ENCODE measurements at places on chromosomes 1 and 21.

- DNase-seq = no peak
Observed at GRCh38 chr1:210757677-210758076, 376.3 kb downstream of the KCNH1 start.

DNA sequence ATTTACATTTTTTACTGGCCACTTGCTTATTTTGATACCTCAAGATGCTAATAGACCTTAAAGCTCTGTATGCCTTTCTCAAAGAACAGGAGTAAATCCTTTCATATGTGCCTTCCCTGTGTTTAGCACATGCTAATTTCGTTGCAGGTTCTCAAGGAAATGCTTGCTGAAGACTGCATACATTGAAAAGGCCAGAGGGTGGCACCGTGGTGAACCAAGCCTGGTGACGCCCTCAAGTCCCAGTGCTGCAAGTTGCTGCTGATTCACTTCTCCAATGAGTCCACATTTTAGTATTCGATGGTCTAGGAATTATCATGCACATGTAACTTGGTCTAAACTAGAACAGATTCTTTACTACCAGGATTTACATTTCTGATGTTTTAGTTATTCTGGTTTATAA is 94.1 kb downstream of the CLDN17 start:
- no peak for DNase-seq

GRCh38 chr21:42777064-42777756 is 102.1 kb downstream of the WDR4 start:
- no peak for DNase-seq

DNA sequence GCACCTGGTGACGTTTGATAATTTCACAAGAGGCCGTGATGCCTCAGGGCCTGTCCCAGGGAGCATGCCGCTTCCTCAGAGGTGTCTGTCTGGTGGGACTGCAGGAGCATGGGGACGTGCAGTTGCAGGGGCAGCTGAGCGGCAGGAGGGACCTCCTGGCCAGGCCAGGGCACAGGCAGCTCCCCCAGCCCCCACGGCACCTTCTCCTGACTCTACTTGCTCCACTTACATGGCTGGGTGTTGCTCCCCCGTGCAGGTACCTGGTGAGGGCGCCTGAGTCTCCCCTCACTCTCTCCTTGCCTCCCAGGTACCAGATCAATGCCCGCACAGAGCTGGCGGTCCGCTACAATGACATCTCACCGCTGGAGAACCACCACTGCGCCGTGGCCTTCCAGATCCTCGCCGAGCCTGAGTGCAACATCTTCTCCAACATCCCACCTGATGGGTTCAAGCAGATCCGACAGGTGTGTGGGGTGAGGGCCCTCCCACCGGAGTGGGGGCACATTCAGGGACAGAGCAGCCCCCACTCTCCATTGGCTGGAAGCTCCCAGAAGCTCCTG is 108.4 kb downstream of the PDE9A start:
- no peak for DNase-seq

DNA sequence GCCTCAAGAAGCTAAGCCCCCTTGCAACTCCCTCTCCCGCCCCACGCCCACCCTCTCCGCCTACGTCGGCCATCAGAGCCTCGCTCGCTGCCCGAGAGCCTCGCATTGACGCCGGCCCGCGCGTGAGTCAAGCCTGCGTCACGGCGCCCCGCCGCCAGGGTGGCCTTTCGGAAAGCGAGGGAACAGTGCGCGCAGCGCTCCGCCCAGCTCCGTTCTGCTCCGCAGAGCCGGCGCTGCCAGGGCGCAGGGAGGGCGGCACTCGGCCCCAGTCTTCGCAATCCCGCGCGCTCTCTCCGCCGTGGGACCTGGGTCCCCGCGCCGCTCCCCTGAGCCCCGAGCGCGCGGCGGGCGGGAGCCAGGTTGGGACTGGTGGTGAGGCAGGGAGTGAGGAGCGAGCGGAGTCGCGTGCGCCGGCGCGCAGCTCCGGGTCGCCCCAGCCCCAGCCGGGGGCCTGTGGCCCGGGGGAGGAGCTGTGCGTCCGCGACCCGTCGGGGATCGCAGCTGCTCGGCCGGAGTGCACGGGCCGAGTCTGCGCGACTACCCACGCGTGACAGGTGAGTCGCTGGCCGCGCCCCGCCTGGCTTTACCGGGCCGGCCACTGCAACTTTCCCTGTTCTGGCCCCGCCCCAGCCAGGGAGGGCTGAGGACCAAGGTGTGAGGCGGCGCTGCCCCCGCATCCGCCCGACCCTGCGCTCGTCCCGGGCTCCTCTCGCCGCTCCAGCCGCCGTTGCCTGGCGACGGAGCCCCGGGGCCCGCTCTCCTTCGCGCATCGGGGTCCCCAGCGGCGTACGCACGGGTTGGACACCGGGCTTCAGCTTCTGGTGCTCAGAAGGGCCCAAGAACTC is at the start of gene SLC6A17:
Gene SLC6A17, plus strand, starts transcription at position 165 of the 845 bp plus-strand sequence. CDS start 16,436 bp downstream, outside the sequence.
- no peak for DNase-seq

DNA sequence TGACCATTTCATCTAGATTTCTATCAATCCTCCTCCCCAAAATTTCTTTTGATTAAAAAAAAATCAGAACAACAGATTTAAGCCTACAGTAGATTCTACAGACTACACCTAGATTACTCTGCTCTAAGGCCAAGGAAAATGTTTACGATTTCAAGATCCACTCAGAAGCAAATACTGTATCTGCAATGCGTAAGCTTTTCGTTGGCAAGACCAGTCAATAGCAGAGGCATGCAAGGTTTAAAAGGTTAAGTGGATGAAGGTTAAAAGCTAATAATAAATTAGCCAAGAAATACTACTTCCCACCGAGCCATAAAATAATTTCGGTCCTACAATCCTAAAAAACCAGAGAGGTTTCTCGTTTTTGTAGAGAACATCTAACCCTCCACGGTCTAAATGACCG is 1.3 kb downstream of the CLSTN1 start:
- no peak for DNase-seq

DNA sequence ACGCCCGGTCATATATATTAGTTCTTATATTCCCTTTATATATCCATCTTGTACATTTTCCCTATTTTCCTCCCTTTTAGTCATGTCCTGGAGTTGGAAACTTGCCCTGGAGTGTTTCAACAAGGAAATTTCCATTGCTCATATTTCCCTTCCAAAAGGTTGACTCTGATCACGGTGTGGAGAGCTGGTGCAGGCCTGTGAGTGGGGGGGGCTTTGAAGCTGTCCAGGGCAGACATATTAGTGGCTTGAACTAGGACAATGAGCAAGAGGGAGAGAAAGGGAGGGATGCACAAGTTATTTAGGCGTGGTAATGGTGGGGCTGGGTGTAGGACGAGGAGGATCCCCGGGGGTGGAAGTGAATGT is 30.4 kb upstream of the TMEM61 start:
- DNase-seq = no peak

GRCh38 chr1:89022167-89022959 is at the start of gene GBP3:
TSS of gene GBP3 (minus strand) at chr1:89022866. CDS start at chr1:89020721, 2,145 bp downstream.
- peak; percentile 35 for DNase-seq

GRCh38 chr21:20272791-20273362 is 725.3 kb upstream of the NCAM2 start:
- DNase-seq = no peak

DNA sequence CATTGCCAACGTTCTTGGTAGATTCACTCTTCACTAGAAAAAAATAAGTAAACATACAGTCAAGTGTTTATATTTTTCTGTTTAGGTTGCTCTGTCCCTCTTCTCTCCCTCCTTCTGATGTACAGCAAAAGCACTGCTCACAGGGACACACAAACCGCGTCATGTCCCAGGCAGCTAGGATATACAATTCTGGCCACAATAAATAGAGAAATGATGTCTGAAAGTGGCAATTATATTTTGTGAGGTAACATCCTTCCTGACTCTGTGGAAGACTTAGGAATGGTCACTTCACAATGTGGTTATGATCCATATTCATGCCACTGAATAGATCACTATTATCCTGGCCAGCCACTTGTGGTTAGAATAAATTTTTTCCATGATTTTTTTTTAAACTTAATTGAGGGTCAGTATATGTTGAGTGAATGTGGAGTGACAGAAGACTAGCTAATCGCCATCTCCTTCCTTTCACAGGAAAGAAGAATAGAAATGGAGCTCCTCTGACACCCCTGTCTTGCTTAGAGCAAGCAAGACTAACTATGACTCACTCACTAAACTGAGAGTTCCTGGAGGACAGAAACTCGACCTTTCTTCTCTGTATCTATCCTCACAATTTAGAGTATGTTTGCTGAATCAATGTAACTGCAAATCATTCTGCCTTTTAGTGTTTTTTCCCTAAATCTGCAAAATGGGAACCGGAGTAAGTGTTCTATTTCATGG is 54.0 kb downstream of the ZNHIT6 start:
- no peak for DNase-seq

DNA sequence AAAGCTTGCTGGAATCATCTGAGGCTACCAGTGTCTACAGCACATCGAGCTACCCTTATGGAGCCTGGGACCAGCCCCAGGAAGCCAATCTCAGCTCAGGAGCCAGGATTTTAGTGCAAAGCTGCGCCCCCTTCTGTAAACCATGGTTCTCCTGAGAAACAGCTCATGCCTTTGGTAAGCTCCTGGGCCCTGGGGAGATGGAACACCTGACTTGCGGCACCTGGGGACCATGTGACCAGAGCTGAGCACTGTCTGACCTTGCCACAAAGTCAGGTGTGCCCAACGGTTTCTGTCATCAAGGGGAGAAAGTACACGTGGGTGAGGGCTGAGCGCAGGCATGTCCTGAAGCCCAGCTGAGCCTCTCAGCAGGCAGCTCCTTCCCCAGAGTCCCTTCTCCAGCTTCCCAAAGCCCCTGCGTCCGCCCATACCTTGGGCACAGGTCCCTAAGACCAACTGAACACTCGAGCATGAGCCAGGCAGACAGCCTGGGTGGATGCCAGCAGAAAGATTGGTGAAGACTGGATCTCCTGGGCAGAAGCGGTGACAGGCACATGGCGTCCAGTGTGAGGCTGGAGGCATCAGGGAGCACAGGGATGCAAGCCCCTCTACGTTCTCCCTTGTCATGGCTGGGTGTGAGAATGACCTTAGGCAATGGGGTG is 57.9 kb upstream of the TENT5B start:
- DNase-seq = no peak

- DNase-seq = no peak
Observed at GRCh38 chr1:108557296-108557695, 2.6 kb upstream of the EEIG2 start.

GRCh38 chr1:93442008-93442666 is 5.8 kb upstream of the FNBP1L start:
- peak; percentile 37 for DNase-seq

DNA sequence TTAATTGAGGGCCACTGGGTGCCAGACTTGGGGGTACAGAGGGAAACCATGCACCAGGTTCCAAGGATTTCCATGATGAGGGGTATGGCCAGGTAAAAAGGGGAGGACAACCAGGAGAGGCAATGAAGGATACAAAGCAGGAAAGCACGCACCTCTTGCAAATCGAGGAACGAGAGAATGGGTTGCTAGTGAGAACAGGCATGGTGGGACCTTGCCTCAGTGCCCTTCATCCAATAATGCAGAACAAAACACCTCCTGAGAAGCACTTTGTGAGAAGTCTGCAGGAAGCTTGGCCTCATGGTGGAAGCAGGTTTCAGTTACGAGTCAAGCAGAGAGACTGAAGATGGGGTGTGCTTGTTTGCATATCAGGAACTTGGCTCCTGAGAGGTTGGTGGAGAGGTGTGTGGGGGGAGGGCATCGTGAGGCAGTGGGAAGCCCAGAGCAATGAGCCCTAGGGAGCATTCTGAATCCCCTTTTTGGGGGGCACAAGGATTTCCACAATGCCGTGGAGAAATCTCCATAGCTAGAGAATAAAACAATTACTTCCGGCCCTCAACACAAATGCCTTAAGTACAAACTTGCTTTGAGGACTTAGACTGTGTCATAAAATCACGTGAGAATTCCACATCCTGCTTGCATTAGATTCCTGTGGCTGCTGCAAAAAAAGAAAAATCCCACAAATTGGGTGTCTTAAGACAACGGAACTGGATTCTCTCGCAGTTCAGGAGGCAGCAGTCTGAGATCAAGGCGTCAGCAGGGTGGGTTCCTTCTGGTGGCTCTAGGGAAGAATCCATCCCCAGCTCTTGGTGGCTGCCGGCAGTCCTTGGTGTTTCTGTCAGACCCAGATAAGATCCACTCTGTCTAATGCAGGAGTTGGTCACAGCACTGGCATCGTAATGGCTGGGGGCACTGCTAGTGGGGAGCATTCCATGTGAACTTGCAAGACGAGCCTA is 54.9 kb upstream of the BACE2 start:
- peak; percentile 75 for DNase-seq

DNA sequence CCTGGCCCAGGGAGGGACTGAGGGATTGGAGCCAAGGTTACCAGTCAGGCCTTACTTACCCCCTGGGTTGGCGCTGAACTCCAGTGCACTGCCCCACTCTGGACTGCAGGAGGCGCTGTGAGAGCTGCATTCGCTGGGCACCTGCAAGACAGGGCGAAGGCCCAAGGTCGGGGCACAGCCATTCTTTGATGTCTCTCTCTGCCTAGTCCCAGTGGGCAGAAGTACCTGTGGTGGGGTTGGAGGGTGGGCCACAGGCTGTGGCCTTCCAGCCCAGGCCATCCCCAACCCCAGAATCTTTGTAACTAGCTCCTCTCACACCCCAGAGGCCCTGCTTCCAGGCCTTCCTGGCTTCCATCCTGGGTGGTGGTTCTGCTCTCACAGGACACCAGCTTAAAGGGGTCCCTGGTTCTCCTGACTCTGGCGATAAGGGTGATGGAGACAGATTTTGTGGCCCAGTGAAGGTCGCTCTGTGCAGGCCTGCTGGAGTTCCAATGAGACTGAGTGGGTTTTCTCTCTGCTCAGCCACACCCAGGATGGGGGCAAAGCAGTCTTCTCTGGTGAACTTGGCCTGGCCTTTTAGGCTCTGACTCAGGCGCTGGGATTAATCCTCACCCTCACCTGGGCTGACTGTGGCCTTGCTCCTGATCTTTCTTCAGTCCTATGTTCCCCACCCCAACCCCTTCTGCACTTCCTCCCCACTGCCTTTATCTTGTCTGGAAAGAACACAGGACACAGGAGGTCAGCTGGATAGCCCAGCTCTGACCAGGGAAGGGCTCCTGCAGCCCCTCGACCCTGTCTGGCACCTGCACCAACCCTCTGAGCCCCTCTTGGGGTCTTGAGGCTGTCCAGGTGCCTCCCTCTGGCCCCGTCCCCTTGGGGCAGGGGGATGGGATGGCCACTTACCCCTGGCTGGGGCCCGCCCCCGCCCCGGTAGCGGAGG is 954 bp downstream of the MYOG start:
- no peak for DNase-seq

- no peak for DNase-seq
Observed at GRCh38 chr1:91781371-91781825, 104.6 kb downstream of the TGFBR3 start.

- peak; percentile 93 for DNase-seq
Observed at GRCh38 chr1:230084408-230085177, 17.6 kb downstream of the GALNT2 start.
